Fibroblast of mammary gland (primary cell): ENCODE measurements at places on chromosomes 2 and 18.

DNA sequence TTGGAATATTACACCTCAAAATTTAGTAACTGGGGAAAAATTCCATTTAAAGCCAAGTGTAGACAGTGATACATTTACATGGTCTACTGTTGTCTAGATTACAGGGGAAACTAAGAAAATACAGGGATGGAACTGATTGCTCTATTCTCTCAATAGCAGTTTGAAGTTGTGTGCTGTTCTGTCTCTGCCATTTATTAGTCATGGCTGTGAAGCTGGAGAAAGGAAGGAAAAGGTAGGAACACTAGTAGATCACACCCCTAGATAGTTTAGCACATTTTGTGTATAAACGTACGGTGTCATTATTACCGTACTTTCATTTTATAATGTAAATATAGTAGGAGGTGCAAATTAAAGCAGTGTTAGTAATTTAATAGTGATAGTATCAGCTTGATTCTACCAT is 170.5 kb downstream of the PHLPP1 start:
- DNase-seq, result no peak

- DNase-seq, result no peak
Measured at GRCh38 chr2:79487399-79487798, 25.5 kb upstream of the CTNNA2 start.

DNA sequence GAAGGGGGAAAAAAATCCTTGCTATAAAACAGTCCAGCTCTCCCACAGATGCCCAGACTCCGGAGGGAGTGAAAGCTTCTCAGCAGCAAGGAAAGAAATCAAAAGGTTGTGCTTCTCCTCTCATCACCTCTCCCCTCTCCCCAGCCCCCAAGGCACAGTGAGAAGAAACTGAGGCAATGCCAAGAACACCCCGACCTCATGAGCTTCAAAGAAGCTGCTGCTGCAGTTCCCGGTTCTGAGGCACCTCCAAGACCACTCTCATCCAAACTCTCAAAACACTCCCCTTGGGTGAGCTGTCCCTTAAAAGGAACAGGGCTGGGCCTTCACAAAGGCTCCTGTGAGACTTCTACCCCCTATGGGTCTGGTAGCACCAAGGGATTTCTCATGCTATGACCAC is 62.0 kb upstream of the KLF7 start:
- DNase-seq, result no peak

GRCh38 chr18:55283309-55283708 is 304.7 kb downstream of the TCF4 start:
- DNase-seq, result no peak

DNA sequence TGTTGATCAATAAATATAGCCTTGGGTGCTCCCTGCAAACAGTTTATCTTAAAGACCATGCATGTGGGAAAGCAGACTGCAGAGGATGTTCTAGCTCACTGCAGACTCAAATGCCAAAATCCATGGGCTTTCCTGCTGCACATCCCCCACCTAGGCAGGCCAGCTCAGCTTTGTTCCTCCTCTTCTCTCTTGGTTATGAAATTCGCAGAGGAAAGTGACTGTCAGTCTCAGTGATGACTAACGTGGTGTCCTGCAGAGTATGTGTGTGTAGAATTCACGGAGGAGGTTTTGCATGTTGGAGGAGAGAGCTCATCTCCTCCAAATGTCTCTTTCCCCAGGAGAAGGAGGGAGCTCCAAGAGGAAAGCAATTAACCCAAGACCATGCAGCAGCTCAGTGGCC is 21.4 kb upstream of the KCNS3 start:
- DNase-seq, result peak; percentile 34

DNA sequence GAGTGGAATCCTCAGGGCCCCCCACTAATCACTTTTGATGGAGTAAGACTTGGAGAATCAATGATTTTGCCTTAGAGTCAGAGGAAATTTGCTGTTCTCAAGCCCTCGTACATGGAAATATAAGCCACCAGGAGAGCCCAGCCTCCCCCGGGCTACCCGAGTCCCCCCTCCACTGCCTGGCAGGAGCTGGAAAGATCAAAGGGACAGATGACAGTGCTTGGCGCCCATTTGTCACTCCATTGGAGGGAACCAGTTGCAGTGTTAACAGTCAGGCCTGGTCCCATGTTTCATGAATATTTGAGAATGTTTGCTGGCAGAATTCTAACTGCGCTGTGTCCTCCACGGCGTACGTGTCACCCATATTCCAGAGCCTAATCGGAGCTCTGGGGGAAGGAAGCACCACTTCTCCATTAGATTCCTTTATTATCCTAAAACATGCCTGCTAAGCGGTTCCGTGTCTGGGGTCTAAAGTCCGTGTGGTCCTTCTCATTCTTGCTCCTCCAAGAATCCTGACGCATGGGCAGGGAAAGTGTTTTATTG is 202.4 kb downstream of the KLHL29 start:
- no peak for DNase-seq

DNA sequence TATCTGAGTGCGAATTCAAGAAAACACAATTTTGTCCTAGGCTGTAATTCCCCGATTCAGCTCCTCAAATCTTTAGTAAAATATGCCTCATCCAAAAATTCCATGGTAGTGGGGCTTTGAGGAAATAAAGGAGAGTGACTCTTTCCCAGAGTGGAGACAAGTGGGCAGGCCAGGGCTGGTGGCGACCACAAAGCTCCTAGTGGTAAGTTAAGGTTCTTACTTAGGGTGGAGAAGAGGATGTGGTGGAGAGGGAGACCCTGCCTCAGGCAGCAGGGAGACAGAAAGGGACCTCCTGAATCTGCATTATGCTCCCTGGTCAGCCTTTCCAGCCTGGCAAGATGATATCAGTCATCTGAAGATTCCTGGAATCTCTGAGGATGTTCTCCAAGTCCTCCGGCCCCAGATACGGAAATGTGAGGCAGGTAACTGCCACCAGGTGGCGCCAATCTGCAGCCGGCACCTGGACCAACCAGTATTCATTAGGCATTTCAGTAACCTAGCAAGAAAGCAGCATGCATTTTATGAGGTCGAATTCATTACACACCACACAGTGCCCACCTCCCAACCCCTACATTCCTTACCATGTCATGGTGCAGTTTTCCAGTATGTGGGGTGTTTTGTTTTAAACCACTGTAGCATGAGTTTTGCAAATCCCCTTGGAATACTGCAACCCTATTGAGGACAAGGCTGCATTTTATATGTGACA is 106.4 kb downstream of the POLE4 start:
- peak; percentile 51 for DNase-seq

GRCh38 chr2:210928714-210929113 is 372.3 kb downstream of the CPS1 start:
- DNase-seq, result no peak

DNA sequence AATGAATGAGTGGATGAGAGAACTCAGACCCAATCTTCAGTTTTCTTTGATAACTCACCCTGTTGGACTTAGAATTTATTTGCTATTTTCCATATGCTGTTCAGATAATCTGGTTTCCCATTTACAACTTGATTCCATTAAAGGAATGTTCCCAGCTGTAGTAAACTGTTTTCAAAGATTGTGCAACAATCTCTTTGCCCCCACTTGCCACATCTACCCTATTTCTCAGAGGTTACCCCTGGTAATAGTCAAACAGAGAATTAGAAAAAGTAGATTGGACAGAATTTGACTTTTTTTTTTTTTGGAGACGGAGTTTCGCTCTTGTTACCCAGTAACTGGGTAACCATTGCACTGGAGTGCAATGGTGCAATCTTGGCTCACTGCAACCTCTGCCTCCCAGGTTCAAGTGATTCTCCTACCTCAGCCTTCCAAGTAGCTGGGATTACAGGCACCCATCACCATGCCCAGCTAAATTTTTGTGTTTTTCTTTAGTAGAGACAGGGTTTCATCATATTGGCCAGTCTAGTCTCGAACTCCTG is 93.4 kb upstream of the SIX2 start:
- no peak for DNase-seq

- peak; percentile 59 for DNase-seq
Measured at GRCh38 chr2:200127848-200128247, 172.5 kb downstream of the MAIP1 start.

GRCh38 chr2:121489911-121490583 is 40.6 kb upstream of the RNU4ATAC start:
- DNase-seq, result no peak

DNA sequence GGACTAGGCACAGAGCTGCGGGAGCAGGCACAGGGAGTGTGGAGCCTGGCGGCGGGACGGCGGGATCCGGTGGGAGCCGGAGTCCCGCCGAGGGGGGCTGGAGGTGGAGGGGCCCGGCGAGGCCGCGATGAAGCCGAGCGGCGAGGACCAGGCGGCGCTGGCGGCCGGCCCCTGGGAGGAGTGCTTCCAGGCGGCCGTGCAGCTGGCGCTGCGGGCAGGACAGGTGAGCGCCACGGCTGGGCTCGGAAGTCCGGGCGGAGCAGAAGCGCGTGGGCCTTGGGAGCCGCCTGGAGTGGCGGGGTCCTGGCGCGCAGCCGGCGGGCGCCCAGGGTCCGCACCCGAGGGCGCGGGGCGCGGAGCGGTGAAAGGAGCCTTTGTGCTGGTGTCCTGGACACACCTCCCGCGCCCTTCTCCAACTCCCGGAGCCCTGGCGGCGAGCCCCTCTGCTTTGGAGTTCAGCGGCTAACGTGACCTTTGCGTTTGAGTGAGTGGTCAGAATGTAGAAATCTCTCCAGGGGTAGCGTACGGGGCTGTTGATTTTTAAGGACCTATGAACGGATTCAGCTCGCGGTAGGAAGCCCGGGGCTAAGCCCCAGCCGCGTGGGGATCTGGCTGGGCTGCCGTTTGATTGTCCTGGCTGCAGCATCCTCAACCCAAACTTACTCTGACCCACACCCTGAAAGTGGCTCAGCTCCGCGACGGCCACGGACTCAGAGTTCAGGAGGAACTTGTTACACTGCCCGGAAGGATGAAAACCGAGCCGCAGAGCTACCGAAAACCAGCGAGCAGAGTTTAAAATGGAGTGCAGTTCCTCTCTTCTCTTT is 448 bp downstream of the IMPA2 start:
- DNase-seq, result peak; percentile 25

DNA sequence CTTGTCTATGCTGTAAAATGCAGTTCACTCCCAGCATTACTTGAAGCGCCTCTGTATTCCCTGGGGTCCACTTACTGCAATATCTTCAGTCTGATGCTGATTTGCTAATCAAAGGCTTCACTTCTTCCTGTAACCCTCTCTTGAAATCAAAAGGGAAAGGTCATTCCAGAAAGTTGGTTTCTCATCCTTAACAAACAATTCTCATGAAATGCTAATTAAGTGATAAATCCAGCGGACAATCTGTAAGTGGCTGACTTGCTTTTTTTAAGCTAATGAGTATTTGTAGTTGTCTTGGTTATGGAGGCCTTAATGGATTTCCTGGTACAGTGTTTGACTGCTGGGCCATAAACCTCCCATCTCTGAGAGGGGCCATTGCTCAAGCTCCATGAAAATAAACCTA is 499.6 kb upstream of the HS6ST1 start:
- DNase-seq, result no peak

- DNase-seq, result no peak
Measured at GRCh38 chr2:64727013-64727767, 73.5 kb upstream of the SERTAD2 start.

GRCh38 chr2:170567429-170567828 is 147.7 kb upstream of the SP5 start:
- DNase-seq, result no peak
